ENCODE measurements at places on chromosomes 13 and 19.

GRCh38 chr19:53511933-53512374 lies 26.0 kb upstream of the ZNF331 start:
- no peak for DNase-seq

DNA sequence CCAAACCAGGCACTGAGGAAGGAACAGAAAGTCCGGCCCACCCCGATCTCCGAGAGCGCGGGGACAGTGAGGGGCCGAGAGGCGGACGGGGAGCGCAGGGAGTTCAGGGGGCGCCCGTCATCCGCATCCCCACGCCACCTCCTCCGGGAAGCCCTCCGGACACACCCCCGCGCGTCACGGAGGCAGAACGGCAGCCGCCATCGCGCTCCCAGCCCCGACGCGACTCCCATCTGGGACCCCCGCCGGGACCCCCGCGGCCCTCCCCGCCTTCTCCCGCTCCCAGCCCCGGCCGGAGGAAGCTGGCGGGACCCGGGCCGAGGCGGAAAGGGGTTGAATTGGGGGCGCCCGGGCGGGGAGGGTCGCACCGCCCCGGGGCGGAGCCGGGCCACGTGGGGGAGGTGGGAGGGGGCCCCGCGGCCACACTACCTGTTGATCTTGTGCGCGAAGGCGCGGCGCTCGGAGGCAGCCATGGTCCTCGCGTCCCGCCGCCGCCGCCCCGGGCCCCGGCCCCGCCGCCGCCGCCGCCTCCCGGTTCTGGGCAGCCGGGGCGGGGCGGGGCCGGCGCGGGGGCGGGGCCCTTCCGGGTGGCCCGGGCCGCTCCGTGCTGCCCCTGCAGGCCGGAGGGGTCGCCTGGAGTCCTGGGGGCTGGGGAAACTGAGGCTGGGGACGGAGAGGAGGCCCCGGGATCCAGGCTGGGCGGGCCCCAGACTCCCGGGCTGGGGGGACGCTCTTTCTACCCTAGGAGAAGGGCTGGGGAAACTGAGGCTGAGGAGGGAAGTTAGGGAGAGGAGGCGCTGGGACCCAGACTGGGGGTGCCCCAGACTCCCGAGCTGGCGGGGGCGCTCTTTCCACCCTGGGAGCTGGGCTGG lies at the start of gene DOCK6:
Gene DOCK6 (minus strand): TSS at position 554 of the 869 bp plus-strand sequence. CDS start 84 bp downstream, at position 470.
- DNase-seq: peak; percentile 61

DNA sequence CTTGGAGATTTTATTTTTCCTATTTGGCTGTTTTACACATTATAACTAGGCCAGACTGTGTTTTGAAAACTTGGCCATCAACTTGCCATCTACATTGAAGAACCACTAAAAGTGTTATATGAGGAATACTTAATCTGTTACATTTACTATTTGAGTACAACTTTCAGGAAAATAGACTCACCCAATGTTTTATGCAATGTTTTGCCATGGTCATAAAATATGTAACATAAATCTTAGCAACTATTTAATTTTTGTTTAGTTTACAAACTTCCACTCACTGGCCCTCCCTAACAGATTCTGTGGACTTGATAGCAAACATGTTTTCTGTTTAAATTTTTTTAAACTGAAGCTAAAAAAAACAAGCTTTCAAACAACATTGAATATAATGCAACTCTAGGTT lies 23.7 kb upstream of the TRPC4 start:
- no peak for DNase-seq

- DNase-seq: peak; percentile 99
Measured at GRCh38 chr19:1243768-1244692, 2.5 kb downstream of the ATP5F1D start.

DNA sequence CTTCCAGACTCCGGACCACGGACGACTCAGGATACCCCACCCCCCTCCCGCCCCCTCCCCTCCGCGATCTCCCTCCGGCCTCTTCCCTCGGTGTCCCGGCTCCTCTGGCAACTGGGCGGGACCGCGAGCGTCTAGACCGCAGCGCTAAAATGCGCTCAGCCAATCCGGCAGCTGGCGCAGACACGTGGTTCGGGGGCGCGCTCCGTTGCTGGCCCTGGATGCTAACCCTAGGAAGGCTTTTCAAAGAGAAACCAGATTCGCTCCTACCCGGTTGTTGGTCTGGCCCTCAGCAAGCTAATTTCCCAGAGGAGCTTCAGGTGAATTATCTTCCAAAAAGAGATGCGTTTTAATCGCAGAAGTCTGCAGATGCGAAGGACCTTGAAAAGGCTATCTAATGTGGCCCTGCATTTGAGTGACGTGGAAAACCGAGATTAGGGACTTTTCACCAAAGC lies at the start of gene DZIP1:
Gene DZIP1 (minus strand): TSS at position 106 of the 452 bp plus-strand sequence. CDS start 2,677 bp downstream, outside the sequence.
- DNase-seq: no peak

DNA sequence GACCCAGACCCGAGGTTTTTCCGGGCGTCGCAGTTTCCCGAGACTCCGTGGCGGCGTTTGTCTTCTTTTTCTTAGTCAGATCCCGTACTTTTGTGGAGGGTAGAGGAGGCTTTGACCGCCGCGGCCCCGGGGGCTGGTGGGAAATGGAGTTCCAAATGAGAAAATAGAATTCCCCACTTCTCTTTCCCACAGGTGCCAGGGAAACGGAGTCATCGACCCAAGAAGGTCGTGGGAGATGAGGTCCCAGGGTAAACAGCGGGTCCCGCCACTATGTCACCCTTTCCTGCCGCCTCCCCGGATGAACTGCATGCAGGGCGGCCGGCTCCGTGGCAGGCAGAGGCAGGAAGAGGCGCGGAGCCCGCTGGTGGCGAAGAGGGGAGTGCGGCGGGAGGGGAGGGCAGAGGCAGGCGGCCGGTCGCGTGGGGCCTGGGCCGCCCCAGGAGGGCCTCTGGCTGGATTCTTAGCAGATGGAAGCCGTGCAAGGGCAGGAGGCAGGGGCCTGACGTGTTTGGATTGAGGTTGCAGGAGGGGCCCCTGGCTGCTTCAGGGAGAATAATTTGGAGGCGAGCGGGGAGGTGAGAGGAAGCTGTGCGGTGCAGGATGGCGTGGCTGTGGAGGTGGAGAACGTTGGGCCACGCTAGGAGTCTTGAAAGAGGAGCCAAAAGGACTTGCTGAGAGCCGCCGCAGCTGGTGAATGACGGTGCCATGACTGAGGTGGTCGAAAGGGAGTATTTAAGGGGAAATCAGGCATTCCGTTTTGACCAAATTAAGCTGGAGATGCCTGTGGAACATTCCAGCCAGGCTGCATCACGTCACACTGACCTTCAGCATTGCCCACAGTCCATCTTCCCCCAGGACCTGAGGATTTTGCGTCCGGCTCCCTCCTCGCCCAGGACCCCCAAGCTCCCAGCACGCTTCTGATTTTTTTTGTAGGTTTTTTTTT lies 11.7 kb downstream of the CYTH2 start:
- no peak for DNase-seq

DNA sequence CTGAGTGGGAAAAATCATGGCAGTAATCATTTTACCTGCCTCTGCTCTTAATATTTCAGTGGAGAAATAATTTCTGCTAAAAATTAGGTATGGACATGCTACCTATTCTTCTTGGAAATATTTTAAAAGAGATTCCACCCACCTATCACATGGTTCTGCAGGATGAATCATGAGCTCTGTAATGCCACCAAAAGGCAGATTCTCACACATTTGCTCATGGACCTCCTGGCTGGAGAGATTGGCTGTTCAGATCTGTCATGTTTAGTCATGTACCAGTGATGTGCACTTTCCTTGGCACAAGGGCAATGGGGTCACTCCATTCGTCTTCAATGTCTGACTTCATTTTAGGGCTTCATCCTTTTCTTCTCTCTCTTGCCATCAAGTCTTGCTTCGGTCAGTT lies 101.8 kb upstream of the MBNL2 start:
- DNase-seq: no peak

GRCh38 chr13:114112231-114112825 lies 20.1 kb downstream of the RASA3 start:
- DNase-seq: no peak

GRCh38 chr19:7069904-7070226 lies 362 bp downstream of the ZNF557 start:
- DNase-seq: no peak

DNA sequence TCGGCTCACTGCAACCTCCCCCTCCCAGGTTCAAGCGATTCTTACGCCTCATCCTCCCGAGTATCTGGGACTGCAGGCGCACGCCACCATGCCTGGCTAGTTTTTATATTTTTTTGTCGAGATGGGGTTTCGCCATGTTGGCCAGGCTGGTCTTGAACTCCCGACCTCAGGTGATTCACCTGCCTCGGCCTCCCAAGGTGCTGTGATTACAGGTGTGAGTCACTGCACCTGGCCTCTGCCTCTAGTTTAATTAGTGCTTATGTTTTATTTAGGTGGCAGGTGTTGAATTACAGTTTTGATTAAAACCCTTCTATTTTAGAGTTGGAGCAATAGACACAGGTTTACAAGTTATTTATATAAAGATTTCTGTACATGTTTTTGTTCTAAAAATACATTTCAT lies 42.8 kb downstream of the ATP11A start:
- no peak for DNase-seq

DNA sequence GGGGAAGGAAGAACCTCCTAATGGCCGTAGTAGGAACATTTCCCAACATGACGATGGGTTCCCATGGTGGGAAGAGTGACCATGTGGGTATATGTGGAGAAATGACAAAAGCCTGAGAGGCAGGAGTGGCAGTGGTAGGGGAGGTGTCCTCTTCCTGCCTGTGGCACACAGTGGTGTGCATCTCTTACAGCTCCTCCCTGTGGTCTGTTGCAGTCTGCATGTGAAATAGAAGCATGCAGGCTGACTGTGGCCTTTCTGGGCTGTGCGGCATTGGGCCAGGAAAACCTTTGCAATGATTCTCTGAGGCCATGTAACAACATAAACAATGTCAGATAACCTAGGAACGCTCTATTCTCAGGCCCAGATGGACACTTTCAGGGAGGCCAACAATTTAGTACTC lies 84.0 kb downstream of the LACC1 start:
- no peak for DNase-seq

GRCh38 chr19:46962030-46962570 lies 57.5 kb upstream of the NPAS1 start:
- no peak for DNase-seq

DNA sequence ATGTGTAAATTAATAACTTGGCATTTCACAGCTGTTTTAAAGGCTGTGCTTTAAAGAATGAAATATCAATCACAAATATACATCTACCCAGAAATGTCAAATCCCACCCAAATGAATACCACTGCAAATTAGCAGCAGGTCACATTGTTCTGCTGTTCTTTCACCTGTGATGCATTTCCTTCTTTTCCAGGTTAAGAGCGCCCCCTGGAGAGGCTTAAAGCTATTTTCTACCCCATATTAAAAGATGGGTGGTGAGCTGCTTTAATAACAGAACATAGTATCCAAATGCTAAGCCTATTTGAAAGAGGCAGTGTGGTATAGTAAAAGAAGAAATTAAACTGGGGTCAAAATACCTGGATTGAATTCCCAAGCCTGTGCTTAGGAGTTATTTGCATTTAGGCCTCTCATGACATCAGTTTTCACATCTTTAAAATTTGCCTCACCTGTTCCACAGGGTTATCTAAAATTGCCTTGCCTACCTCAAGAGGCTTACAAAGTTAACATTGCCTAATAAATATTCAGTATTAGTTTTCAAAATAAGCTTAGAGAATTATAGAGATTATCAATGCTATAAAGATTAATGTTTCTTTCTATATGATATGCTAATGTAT lies 396.9 kb upstream of the SLITRK5 start:
- no peak for DNase-seq

DNA sequence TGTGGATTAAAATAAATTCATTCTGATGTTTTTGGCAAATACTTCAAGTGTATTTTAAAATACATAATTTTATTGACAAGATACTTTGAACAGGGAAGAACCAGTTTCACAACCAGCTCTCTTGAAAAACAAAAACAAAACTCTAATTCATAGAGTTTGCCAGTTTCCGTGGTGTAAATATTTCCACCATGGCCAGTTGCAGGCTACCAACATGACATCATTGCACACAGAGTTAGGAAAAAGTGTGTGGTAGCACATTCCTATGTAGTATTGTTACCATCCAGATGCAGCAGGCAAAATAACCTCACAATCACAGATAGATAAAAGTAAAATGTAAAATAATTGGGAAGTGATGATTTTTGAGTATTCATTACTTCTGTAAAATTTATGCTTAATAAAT lies 7.7 kb upstream of the RNF113B start:
- no peak for DNase-seq

- DNase-seq: no peak
Measured at GRCh38 chr13:42702716-42703115, 78.7 kb upstream of the FAM216B start.

DNA sequence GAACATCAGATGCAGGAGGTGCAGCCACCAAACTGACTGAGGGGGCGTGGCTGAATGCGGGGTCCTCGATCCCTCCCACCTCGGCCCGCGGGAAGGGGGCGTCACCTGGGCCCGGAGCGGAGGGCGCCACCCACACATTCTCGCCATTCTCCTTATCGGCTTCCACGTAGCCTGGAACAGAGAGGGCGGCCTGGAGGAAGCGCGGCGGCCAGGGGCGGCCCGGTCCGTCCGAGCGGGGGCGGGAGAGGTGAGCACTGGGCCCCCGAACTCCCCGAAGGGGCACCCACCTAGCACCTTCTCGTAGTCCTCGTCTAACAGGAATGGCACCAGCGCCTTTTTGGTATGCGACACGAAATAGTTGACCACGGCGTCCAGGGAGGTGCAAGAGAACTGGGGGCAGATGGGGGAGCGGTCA lies 11.8 kb downstream of the STAP2 start:
- no peak for DNase-seq

DNA sequence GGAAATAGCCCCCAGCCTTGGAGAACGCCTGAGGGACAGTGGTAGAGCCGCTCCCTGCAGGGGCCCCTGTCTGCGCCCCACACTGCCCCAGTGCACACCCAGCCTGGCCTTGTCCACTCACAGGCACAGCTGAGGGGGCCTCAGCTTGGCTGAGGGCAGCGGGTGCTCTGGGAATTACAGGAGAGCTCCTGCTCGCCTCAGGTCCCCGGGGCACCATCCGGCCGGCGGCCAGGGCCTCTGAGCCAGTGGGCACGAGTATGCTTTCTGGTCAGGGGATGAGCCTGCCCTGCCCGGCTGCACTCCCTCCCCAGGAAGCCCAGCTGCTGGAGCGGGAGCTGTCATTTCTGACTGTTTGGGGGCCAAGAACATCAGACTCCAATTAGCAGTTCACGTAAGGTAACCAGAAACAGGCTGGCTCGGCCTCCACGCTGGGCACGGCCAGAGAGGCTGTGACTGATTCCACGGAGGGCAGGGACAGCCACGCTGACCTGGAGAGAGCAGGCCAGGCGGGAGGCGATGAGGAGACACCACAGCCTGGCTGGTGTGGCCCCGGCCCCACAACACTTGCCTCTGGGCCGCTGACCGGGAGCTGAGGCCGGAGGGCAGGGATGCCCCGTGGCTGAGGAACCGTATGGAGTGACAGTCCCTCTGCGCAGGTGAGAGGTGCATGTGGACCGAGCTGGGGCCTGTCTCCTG lies 15.4 kb downstream of the CEBPG start:
- no peak for DNase-seq

DNA sequence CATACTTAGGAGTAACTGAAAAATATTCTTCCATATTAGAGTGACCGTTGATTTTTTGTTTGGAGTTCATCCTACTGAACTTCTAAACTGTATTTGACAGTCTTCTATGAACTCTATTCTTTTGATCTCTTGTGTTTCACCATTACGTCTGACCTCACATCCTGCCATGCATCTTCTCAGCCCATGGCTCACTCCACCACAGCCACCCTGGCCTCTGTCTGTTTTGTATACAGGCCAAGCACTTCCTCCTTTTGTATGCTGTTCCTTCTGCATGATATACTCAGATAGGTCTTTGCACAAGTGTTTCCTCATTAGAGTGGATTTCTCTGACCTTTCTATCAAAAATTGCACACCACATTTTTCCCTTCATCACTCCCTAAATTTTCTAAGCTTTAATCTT lies 119.9 kb downstream of the MAB21L1 start:
- no peak for DNase-seq

- DNase-seq: no peak
Measured at GRCh38 chr13:111074826-111075225, 40.3 kb upstream of the ARHGEF7 start.

All from HuH-7.5 (cell line).